ENCODE measurements at places on chromosomes 4 and X.

DNA sequence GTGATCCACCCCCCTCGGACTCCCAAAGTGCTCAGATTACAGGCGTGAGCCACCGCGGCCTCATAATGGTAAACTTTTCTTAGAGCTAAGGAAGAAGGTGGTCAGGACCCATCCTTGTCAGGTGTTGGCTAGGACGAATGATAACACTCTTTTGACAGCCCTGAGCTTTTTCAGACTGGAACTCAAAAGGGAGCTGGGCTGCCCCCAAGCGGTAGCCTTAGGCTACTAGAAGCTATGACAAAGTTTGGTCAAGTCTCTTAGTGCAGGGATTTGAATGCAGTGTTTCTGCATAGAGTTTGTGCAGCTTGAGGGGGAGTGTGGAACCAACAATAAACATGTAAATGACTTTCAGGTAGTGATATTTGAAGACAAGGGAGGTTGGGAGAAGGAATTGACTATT, 11.8 kb upstream of the HSD17B10 start:
- DNase-seq: peak; percentile 15

DNA sequence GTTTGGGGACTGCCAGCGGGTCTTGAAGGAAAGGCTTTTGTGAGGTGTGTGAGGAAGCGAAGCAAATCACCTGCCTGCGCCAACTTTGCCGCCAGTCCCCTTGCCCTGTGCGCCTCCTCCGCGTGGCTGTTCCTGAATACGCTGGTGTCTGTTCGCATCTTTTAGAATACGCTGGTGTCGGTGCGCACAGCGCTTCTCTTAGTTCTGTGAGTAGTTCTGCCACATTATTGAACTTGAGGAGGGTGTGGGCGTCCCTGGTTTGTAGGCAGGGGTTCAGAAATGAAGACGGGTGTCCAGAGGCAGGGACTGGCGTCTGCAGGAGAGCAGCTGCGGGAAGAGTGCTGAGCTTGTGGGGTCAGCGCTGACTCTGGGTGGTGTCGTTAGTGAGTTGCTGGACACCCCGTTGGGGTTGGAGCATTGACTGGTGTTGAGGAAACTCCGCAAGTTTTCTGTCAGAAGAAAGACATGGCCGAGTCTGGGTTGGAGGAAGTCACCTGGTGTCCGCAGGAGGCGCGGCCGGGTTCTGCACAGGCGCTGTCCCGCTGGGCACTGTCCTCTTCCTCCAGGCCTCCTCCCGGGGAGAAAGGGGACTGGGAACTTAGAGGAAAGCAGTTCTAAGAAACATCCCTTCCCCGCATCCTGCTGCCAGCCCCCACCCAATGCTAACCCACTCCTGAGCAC, 930 bp downstream of the ZNF718 start:
- DNase-seq: peak; percentile 39

GRCh38 chrX:2451501-2452316, 49.1 kb downstream of the DHRSX start:
- no peak for DNase-seq

- no peak for DNase-seq
Observed at GRCh38 chrX:10049236-10049635, 82.1 kb downstream of the CLDN34 start.

DNA sequence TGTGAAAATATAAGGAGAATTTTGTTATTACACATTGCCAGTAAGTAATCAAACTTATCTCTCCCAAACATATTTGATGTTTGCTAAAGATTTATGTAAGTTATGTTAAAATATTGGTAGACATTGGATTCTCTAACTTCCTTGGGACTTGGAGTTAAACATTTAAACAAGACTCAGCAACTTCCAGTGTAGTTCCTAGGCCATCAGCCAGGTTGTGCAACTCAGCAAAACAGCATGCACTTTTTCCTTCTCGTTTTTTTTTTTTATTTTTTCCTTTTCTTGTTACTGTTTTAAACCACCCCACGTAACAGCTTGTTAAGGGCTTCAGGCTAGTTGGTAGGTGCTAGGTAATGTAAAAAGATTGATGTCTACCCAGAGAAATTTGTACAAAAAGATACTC, 510.4 kb downstream of the ANKRD50 start:
- no peak for DNase-seq

GRCh38 chr4:183011213-183011907, 87.7 kb upstream of the WWC2 start:
- no peak for DNase-seq

DNA sequence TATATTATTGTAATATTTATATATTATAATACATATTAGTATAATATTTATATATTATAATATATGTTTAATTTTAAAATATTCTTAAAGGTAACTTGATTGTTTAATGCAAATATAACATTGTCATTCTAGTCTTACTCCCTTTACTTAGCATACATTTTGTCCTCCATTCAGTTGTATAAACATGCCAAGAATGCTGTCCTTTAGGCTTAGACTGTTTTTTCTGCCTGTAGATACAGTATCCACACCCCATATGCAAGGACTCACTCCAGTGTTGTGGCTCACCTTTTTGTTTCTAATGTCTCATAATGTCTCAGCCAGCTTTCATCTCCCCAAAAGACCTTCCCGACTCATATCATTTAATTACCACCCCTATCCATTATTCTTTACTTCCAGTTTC, 2110.0 kb downstream of the PCDH7 start:
- no peak for DNase-seq

DNA sequence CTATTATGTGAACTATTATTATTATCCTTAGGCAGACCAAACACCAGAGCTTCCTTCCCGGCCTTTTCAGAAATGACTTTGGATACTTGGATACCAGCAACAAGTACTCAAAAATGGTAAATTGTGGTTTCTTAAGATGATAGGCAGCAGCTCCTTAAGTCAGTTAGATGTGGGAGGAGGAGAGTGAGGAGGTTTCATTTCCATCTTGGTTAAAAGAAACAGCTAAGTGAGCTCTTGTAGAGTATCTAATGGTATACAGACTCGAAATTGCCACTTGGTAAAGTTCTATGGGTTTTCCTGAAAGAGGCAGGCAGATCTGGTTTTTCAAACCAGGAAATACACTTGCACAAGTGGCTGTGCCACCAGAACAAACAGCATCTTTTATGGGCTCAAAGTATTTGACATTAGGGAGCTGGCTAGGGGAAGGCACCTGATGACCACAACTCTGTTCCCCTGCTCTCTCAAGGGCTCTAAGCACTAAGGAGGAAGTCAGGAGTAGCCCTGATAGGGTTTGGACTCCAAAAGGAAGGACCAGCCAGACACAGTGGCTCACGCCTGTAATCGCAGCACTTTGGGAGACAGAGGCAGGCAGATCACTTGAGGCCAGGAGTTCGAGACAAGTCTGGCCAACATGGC, 130.9 kb downstream of the TMEM164 start:
- no peak for DNase-seq

DNA sequence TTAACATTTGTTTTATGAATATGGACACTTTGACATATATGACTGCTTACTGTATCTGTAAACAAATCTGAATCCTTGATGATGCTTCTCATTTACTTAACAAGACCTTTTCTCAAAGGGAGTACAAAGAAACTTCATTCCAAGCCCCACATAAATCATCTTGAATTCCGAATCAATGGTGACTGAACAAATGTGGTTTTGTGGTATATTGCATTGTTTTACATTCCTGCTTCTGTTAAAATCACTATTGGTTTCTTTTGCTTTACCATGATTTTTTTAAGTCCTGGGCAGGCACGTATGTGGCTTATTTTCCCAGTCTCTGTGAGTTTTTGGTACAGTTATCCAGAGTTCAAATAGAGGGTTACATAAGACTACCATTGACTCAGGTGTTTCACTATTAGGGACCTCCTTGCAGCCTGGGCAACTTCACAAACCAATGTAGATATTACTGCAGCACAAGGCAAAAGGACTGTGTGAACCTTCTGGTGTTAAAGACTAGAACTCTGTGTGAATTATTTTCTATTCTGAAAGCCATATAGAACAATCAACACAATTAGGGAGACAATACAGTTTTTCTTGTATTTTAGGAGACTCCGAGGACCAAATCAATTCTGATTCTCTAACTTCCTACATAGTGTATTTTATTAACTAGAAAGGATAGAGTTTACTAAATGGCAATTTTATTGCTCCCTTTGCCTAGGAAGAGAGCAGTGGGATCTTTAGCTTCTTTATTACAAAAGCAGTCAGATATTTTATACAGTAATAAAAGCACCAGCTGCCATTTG, 196.4 kb downstream of the GALNTL6 start:
- no peak for DNase-seq

- no peak for DNase-seq
Observed at GRCh38 chr4:15100994-15101695, 98.9 kb downstream of the CPEB2 start.

GRCh38 chr4:74083546-74083945, 15.4 kb downstream of the CXCL2 start:
- no peak for DNase-seq

DNA sequence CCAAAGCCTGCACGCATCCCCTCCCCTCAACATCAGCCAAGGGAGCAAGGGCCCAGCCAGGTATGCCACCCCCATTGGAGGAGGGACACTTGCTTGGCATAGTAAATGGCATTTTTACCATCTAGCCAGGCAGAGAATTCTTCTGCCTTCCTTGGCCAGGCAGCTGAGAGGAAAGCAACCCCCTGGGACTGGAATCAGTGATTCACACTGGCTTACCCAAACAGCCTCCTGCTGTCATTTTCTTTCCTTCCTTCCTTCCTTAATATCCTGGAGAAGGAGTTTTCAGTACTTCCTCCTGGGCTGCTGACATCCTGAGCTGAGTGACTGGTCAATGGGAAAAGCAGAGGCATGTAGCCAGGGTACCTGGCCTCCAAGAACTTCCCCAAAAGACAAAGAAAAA, 28.6 kb upstream of the KIAA1210 start:
- no peak for DNase-seq

DNA sequence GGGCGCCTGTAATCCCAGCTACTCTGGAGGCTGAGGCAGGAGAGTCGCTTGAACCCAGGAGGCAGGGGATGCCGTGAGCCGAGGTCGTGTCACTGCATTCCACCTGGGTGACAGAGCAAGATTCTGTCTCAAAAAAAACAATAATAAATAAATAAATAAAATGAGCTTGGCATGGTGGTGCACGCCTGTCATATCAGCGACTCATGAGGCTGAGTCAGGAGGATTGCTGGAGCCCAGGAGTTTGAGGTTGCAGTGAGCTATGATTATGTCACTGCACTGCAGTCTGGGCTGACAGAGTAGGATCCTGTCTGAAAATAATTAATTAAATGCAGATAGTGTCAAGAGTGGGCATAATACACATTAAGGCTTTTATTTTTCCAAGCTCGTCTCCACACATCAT, 77.5 kb downstream of the DHRSX start:
- DNase-seq: no peak

DNA sequence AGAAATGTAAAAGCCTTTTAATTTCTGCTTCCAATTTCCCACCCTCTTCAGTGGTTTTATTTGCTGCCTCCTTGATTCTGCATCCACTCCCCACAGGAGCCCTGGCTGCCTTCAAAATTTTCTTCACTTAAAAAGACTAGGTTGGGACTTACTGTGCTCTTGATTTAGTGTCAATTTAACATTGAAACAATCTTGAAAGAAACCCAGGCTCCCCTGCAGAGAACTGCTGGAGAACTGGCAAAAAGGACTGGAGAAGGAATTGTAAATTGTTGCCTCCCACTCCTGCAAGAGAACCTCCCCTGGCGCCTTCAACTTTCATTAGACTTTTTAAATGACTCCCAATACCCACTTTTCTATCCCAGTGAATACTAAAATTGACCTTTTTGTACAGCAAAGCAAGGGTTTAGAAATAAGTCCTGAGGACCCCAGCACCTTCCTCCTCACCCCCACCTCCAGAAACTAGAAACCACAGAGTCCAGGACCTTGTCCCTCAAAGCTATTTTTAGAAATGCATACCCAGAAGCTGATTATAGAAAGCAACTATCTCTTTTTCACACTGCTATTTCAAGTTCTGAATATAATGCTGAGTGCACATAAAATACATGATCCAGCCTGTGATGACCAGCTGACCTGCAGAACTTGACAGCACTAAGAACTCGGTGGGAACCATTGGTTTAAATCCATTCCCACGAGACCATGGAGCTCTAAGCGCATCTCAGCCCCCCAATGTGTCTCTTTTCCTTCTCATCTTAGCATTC, 155.5 kb downstream of the INPP4B start:
- DNase-seq: no peak

DNA sequence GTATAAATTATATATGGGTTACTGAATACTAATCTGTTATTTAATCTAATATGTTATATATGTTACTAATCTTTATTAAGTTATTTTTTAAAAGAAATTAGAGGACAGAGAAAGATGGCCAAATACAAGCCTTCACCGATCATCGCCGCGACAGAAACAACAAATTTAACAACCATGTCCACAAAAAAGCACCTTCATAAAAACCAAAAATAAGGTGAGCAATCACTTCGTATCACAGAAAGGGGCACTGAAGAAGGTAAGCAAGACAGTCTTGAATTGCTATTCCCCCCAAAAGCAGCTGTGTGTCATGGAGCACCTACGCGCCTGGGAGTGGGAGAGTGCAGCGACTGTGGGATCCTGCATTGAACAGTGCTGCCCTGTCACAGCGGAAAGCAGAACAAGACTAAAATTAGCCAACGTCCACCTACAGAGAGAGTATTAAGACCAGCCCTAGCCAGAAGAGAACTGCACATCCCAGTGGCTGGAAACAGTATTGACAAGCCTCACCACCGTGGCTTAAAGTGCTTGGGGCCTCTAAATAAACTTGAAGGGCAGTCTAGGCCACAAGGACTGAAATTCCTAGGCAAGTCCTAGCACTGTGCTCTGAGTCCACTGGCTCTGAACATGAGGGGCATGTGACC, 38.5 kb downstream of the LRBA start:
- no peak for DNase-seq

DNA sequence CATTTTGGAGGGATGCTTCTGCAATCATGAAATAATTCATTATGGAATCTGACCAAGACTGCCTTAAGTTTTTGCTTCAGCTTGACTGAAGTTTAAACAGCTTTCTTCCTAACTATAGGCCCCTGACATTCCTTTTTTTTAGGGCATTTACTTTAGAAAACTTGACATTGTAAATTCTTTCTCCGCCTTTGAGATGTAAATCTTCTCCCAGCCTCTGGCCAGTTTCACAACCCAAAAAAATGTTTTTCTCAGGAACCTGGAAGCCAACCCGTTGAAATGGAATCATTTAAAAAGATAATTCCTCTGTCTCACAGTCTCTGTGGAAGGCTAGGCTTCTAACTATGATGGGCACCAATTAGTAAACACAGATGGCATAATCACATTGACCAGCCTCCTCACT, 710.4 kb upstream of the PABPC4L start:
- no peak for DNase-seq

DNA sequence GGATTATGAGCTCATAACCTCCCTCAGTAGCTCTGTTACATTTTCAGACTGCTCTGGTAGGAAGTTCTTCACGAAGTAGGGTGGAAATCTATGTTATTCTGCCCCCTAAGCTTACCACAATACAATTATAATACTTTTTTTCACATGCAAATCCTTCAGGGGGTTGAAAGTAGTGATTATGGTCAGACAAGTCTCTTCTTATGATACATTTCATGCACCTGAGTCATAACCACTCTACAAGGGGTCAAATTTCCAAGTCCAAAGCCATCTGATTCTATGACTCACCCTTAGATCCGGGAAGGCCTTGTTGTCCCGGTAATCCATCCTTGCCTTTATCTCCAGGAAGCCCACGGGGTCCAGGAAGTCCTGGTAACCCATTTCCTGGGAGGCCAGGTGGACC, 95.2 kb downstream of the ATG4A start:
- no peak for DNase-seq
